RKO (cell line): ENCODE measurements at places on chromosomes 5 and 9.

- DNase-seq: no peak
Measured at GRCh38 chr5:135478938-135479337, 26.8 kb upstream of the TIFAB start.

GRCh38 chr5:34844106-34844505, 5.1 kb downstream of the TTC23L start:
- DNase-seq: no peak

- no peak for DNase-seq
Measured at GRCh38 chr5:131270809-131271208, 7.0 kb downstream of the CDC42SE2 start.

- no peak for DNase-seq
Measured at GRCh38 chr5:145715412-145715811, 119.7 kb downstream of the PRELID2 start.

- DNase-seq: peak; percentile 20
Measured at GRCh38 chr5:91443023-91443422, 59.9 kb upstream of the ARRDC3 start.

GRCh38 chr5:132953710-132954109, 9.7 kb downstream of the AFF4 start:
- DNase-seq: no peak

DNA sequence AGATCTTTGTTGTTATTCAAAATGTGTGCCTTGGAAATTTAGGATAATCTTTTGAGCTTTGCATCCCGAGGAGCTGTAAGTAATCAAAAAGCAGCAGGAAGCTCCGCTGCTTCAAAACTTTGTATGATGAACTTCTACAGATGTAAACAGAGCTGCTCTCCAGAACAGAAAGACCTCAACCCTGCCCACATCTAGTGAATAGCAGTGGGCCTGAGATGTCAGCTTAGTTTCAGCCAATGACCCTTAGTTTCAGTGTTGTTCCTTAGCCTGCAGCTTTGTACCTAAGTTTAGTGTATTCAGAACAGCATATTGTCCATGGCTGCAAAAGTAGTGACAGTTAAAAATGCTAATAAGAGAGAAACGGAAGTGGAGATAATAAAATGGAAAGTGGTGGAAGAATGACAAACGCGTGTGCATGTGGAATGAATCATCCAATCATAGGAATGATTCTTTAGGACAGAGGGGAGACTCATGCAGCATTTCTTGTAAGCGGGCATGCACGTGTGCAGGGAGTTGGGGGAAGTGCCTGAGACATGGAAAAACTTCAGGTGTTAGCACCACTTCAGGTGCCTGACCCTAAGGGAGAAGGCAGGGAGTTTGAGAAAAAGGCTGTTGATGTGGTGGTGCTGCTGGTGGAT, 24.9 kb downstream of the SNX24 start:
- DNase-seq: no peak

DNA sequence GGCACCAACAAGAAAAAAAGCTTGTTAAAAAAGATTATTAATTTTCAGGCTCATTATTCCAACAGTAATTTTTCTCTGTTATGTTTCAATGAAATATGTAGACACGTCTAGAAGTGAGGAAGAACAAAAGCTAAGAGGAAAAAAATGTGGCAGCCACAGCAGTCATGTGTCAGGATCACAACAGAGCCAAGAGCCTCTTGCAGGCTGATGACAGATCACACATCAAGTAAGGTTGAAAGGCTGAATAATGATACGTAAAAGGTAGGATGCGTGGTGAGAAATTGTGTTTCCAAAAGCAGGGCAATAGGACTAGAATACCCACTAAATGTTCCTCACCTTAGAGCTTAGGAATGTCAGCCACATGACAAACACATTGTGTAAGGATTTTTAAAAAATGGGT, 124.8 kb downstream of the HTR1A start:
- DNase-seq: no peak

DNA sequence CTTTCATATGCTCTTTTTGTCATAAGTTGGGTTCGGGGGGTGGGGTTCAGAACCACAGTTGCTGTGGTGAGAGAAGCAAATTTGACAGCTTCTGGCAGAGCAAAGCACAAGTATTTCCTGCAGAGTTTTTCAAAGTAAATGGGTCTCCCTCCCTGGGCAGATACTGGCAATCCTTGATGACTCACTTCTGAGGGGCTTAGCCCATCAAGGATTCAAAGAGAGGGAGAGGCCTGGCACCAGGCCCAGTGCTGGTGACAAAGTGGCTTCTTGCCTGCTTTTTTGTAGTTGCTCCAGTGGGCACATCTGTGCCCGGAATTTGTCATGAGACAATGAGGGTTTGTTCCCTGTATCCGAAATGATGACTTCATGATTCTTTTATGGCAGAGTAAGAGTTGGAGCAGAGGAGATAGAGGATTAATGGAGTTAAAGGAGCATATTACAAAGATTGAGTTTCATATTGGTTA, 46.6 kb upstream of the TNC start:
- no peak for DNase-seq

DNA sequence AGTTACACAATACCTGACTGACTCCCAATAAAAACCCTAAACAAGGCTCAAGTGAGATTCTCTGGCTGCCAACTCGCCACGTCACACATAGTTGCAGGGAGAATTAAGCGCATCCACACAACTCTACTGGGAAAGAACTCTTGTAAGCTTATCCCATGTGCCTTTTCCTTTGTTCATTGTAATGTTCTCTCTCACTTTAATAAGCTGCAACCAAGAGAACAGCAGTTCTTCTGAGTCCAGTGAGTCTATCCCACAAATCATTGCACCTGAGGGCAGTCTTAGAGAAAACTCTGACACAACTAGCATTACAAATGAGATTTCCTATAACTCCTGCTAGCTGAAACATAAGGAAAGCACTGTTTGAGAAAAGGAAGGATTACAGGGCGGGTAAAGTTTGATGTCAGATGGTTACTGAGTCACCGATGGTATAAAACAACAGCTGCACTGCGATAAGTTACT, 27.4 kb downstream of the CENPK start:
- no peak for DNase-seq

GRCh38 chr5:126674145-126674544, 73.4 kb downstream of the PHAX start:
- no peak for DNase-seq

GRCh38 chr9:77585335-77585786, 62.8 kb downstream of the GNA14 start:
- DNase-seq: no peak

- DNase-seq: peak; percentile 76
Measured at GRCh38 chr5:41414598-41414997, 95.8 kb downstream of the PLCXD3 start.

DNA sequence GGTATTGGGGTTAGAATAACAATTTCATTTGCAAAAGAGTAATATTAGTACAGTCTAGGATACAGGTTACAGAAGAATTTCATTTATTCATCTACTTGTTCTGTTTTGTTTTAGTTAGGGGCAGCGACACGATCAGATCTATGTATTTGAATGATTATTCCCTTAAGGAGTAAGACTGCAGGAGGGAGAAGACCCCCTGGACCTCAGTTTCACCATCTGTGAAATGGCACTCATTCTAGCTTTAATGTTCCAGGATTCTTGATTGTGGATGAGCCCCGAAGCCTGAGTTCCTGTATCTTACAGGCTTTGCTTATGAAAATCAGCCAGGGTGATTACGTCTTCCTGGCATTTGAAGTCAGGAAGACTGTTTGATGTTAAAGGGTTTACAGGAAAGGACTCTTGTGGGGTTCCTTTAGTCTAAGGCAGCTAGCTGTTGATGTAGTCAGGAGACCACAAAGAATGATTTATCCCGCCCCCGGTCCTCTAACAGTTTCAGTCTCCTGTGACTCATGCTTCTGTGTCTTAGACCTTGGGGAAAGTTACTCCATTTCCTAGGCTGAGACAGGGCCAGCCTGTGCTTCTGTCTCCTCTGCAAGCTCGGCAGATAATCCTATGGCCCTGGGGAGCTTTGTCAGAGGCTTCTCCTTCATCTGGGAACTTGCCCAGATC, 11.5 kb downstream of the SMIM3 start:
- peak; percentile 94 for DNase-seq

- no peak for DNase-seq
Measured at GRCh38 chr9:4826417-4827166, 33.8 kb downstream of the RCL1 start.

DNA sequence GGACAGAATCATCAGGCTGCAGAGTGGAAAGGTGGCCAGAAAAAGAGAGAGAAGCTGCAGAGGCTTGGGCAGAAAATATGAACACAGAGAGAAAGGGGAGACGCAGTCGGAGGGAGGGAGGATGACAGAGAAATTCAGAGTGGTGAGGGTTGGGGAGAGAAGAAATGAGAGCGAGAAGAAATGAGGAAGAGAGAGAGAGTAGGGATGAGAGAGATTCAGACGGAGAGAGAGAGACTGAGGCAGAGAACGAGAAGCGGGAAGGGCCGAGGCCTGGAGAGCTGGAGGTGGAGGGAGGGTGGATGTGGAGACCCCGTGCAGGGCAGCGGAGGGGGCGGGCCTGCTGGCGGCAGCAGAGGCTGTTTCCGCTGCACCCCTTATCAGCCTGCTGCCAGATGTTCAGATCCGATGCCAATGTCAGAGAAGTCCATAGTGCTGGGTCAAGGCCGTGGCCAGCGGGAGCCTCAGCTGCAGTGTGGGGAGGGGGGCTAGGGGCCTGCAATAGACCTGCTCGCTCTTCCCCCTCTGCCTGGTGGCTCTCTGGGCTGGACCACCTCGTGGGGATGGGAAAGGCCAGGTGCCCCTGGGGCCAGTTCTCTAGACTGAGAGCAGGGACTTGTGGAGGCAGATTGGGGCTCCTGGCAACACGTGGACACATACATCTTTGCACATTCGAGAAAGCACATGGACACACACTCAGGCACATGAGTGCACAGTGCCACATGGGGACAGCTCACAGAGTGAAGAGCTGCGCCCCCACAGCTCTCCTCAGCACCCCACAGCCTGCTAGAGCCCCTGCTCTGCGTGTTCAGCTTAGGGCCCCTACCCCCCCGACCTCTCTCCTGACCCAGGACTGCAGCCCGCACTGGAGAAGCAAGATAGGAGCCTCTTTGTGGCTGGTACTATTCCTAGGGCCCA, 4.9 kb upstream of the NR5A1 start:
- no peak for DNase-seq
